Tibial nerve (tissue), 4 donors: ENCODE measurements at places on chromosomes 11 and 22.
A peak's percentile ranks its signal among the peaks of the same experiment; 100 is the strongest.

GRCh38 chr11:18617688-18618341 is 16.3 kb downstream of the SPTY2D1 start:
- DNase-seq = no peak

DNA sequence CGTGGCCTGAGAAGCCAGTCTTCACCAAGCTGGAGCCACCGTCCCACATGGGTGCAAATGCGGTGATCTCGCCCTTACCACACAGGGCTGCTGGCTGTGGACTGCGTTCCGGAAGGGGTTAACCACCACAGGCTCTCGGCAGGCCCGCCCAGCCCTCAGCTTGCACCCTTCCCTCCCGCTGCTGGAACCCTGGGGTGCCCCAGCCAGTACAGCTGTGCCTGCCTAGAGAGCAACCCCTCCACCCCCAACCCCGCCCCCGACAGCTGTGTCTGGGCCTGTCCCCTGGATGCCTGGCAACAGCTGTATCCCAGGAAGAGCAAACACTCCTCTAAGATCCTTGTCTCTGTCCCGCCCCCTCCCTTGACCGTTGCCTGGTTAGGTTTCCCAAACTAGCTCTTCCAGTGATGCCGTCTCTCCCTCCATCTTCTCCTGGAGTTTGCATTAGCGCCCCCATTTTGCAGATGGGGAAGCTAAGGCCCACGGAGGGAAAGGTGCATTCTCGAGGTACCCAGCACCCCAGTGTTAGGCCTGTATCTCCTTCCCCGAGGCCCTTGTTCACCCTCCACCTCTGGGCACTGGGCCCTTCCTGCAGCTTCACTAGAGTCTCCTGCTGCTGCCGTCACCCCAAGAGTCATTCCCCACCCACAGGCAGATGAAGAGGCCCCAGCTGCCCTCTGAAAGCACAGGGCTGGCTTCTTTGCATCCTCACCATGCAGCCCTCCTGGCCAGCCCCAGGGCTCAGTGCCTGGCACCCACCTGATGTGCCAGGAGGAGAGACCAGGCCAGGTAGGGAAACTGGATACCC is 12.6 kb upstream of the COX8A start:
- DNase-seq = no peak

- no peak for DNase-seq
These were observed 58.7 kb downstream of the DENND5A start for GRCh38 chr11:9206496-9206895.

GRCh38 chr22:33593818-33594217 is 326.5 kb downstream of the LARGE1 start:
- DNase-seq = no peak

- DNase-seq = no peak
These were observed 1.7 kb downstream of the EP300 start for GRCh38 chr22:41094041-41094593.

DNA sequence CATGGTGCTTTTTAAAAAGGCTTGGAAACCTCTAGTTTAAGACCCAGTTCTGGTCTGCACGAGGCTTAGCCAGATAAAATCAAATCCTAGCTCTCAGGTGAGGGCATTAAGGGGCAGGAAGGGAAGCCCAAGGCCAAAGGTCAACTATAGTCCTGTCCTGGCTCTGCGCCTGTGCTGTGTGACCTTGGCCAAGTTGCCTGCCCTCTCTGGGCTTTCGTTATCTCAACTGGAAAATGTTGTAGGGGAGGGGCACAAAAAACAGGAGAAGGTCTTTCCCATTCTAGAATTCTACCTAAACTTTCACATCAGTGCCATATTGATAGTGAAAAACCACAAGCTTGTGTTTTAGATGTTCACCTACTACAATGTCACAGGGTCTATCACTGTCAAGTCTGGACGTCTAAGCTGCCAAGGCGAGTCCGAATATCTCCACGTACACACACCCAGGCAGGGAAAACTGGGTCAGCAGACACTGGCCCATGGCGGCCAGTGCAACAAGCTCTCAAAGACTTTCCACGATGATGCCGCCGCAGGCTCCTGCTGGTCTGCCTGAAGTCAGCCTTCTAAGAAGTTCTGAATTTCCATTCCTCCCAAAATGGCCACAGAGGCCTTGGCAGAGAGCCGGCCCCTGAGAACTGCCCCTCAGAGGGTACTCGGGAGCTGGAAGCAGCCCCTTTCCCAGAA is 18.0 kb downstream of the MN1 start:
- no peak for DNase-seq

GRCh38 chr11:19891022-19891421 is 178.4 kb downstream of the NAV2 start:
- DNase-seq = no peak

- DNase-seq = no peak
These were observed 268.8 kb downstream of the DDX10 start for GRCh38 chr11:108933630-108934029.

GRCh38 chr22:39374801-39375200 is 24.8 kb upstream of the TAB1 start:
- no peak for DNase-seq

GRCh38 chr11:73333640-73334383 is 25.7 kb downstream of the ARHGEF17 start:
- no peak for DNase-seq

- no peak for DNase-seq
These were observed 27.3 kb upstream of the MUC5AC start for GRCh38 chr11:1130276-1131032.

- no peak for DNase-seq
These were observed at the start of gene JHY for GRCh38 chr11:122882189-122882856. TSS of gene JHY (plus strand) at chr11:122882759. CDS start at chr11:122885850, 3,091 bp downstream.

DNA sequence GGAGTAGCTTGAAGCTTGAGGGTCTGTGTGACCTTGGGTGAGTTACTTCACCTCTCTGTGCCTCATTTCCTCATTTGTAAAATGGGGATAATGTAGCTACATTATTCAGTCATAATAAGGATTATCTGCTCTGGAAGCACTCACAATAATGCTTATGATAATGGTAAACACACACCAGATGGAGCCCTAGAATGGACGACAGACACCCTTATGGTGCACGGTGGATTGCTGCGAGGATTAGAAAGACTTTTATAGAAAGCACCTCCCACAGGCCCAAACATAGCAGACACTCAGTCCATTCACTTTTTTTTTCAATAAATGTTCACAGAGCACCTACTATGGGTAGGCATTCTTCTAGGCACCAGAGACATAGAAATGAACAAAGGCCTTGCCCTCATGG is 53.8 kb downstream of the LARGE1 start:
- DNase-seq = no peak

- no peak for DNase-seq
These were observed 13.5 kb upstream of the PLAAT4 start for GRCh38 chr11:63523151-63523550.

- DNase-seq = no peak
These were observed 65.1 kb downstream of the PARVG start for GRCh38 chr22:44245867-44246266.

DNA sequence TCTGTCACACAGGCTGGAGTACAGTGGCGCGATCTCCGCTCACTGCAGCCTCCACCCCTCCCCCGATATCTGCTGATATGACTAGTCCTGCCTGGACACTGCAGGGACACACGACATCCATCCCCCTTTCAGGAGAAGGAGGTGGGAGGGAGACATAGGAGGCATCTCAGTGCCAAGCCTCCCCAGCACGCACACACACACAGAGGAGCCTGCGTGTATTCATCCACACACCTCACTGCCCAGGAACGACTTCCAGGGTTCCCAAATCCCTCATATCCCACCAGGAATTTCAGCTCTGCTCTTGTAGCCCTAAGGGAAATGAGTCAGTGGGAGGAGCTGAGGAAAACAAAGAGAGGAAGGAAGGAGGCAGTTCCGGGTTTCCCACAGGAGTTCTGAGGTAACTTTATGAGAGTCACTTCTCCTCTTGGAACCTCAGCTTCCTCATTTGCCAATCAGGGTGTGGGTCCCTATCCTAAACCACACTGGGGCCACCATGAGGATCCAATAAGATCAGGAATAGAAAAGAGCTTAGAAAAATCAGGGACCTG is 37.2 kb upstream of the ACER3 start:
- DNase-seq = no peak

- DNase-seq = no peak
These were observed 564.5 kb downstream of the DLG2 start for GRCh38 chr11:85062659-85063058.

DNA sequence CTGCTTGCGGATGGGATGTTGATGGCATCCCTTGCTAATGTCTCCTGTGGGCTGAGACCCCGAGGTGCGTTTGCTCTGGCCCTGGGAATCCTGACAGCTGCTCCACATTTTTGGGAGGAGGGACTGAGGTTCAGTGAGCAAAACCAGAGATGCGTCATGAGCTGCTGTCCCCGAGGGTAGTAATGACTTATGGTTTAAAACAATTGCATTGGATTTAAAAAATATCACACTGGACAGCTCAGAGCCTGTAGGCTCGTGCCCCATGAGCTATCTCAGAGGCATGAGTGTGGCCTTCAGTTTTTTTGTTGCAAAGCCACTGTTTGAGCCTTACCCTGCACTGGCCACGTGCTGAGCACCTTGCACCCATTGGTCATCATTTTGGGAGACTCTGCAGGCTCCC is 20.9 kb upstream of the PARVG start:
- no peak for DNase-seq

GRCh38 chr22:24400034-24400725 is 27.2 kb upstream of the ADORA2A start:
- no peak for DNase-seq

DNA sequence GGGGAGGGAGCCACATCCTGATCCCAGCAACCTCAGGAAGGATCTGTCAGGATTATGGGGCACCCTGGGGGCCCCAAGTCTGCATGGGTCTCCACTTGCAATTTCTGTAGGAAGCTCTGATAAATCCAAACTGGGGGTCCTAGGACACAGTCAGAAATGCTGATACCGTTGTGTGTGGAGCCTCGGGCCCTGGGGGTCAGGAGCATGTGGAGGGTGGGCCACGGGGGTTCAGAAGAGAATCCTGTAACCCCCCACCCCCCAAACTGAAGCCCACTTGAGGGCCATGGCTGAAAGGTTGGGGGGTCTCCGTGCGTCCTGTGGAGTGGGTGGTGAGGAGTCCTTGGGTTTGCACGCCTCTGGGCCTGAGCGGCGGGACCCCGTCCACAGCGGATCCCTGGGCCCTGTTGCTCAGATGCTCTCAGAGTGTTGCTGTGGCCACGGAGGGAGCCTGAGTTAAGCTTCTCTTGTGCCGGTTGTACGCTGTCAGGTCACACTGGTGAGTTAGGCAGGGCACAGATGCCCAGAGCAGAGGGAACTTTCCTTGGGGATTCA is 72.2 kb downstream of the LRP5 start:
- no peak for DNase-seq

DNA sequence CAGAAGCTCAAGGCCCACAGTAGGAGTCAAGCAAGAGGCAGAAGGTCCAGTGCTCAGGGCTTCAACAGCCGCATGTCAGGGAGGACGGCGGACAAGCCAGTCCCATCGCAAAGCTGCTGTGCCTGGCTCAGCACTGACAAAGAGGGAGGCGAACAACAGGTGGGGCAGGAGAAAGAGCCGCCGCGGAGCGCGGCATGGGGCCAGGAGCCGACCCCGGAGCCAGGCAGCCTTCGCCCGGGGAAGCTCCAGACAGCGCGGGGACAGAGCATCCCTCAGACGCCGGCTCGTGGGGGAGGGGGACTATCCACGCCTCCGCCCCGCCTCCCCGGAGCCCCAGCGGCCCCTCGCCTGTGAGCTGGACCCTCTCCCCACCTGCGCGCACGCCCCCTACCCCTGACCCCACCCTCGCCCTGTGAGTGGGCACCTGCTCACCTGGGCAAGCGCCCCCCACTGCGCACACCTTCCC is 369 bp downstream of the DHCR7 start:
- no peak for DNase-seq

- DNase-seq = no peak
These were observed 99.4 kb downstream of the PDHX start for GRCh38 chr11:35015621-35016387.

DNA sequence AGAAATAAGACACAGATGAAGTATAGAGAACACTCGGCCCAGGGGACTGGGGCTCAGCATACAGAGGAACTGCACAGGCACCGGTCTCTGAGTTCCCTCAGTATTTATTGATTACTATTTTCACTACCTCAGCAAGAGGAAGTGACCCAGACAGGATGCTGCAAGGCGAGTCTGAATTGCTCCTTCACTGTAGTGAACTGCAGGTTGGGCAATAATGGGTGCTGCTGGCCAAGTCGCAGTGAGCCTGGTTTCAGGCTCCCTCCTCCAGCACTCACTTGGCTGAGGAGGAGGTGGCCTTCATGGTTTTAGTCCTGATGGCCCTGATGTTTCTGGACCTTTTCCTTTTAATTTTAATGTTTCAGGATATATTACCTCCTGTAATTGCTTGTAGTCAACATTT is 10.4 kb downstream of the OR52K2 start:
- peak; percentile 15 for DNase-seq

GRCh38 chr22:46102159-46102558 is 48.2 kb upstream of the PPARA start:
- no peak for DNase-seq

DNA sequence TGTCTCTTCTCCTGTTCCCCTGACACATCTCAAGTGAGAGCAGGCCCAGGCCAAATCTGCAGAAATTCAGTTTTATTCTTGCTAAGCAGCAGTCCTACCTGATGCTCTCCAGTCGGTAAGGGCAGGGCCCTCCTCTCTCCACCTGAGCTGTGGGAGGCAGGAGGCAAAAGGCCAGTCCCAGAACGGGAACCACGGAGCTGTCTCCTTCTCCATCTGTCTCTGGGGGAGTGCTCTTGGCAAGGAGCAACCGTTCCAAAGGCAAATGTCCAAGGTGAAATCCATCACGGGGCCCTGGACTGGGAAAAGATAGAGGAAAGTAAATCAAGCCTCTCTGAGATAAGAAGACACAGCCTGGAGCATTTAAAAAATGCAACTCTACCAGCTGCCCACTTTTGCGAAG is 65.2 kb upstream of the CDON start:
- no peak for DNase-seq

- no peak for DNase-seq
These were observed 39.5 kb downstream of the CDKN1C start for GRCh38 chr11:2846056-2846455.

- DNase-seq = no peak
These were observed 5.2 kb upstream of the C22orf42 start for GRCh38 chr22:32164075-32164860.

DNA sequence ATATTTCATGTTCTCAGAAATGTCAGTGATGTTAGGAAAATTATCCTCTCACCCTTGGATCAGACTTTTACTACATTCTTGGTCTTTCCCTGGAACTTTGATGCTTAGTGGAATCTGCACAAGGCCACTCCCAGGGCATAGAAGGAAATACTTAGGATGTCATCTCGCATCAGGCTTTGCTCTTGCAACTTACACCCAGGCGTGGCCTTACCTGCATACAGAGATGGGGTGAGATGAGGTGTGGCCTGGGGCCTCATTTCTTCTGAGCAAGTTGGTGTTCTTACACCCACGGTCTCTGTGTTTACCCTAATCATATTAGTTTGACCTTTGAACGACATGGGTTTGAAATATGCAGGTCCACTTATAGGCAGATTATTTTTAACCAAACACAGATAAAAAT is 19.0 kb upstream of the OR52K2 start:
- no peak for DNase-seq

- DNase-seq = no peak
These were observed 76.6 kb downstream of the WT1 start for GRCh38 chr11:32358729-32359128.

- DNase-seq = no peak
These were observed 114.0 kb downstream of the ABTB2 start for GRCh38 chr11:34243600-34244464.

- no peak for DNase-seq
These were observed 26.6 kb upstream of the XBP1 start for GRCh38 chr22:28826921-28827320.
